ENCODE measurements at places on chromosomes 4 and X.

DNA sequence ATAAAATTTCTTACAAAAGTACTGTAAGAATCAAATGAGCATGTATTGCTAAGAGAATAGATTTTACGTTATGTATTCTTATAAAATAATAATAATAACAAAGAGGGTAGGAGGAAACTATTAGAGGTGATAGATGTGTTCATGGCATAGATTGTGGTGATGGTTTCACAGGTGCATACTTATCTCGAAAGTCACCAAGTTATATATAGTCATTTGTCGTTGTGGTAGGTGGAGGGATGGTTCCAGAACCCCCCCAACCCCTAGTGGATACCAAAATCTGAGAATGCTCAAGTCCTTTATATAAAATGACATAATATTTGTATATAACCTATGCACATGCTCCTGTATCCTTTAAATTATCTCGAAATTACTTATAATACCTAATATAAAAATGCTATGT, 36.7 kb upstream of the H2AZ1 start:
- no peak for DNase-seq

DNA sequence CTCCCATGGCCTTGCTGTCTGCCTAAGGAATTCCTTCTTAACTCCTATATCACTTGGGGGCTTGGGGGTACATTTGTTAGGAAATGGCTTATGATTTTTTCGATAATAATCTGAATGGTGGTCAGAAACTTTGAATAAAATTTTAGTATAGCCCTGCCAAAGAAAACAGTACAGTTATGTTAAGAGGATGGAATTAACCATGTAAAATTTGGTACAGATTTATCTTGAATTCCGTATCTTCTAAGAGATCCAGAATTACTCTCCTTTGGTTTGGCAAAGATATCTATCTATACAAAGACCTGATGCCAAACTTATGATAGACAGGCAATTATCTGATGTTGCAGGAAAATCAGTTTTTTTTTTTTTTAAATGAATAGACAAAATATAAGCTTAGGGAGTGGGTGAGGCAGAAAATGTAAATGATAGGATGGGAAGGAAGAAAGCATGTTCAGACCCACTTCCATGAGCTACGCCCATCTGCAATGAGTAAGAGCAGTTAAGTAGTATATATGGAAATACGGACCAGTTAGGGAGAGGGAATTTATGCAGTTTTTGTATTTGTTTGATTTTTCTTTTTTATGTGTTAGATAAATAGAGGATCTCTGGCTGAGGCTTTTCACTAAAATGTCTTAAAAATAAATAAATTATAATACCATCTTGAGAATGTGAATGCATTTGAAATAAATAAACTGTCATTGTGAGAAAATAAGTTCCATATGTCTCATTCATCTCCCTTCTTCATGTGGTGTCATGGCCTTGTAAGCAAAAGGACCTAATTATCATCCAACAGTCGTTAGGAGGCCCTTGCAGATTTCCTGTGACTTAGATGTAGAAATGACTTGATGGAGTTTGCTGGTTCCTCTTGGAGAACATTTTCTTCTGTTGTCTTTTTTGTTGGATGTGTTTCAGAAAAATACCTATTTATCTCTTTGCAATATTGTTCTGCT, 389.6 kb downstream of the ARHGAP24 start:
- DNase-seq = no peak

DNA sequence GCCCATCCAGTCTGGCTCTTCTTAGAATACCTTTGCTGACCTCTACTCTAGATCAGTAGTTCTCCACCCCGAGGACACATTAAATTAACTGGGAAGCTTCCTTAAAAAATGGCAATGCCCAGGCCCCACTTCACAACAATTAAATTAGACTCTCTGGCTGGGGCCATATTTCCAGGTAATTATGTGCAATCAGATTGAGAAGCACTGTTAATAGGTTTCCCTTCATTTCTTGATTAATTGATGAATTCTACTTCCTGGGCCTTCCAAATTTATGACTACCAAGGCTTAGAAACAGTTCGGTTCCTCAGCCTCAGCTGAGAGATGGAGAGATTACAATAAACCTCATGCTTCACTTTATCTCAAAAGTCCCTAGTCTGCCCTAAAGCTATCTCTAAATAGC, 71.7 kb upstream of the LIMCH1 start:
- no peak for DNase-seq

DNA sequence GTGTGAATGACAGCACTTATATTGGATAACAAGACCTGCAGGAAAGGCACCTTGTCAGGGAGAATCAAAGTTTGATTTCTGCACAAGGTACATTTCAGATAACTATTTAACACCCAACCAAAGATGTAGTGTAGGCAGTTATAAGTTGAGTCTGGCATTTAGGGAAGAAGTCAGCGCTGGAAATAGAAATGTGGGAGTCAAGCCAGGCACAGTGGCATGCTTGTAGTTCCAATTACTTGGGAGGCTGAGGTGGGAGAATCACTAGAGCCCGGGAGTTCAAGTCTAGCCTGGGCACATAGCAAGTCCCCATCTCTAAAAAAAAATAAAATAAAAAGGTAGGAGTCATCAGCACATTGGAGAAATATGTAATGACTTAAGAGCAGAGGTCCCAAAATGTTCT, 295.1 kb downstream of the ZNF674 start:
- DNase-seq = no peak

GRCh38 chrX:18719852-18720251, 12.4 kb downstream of the PPEF1 start:
- no peak for DNase-seq

DNA sequence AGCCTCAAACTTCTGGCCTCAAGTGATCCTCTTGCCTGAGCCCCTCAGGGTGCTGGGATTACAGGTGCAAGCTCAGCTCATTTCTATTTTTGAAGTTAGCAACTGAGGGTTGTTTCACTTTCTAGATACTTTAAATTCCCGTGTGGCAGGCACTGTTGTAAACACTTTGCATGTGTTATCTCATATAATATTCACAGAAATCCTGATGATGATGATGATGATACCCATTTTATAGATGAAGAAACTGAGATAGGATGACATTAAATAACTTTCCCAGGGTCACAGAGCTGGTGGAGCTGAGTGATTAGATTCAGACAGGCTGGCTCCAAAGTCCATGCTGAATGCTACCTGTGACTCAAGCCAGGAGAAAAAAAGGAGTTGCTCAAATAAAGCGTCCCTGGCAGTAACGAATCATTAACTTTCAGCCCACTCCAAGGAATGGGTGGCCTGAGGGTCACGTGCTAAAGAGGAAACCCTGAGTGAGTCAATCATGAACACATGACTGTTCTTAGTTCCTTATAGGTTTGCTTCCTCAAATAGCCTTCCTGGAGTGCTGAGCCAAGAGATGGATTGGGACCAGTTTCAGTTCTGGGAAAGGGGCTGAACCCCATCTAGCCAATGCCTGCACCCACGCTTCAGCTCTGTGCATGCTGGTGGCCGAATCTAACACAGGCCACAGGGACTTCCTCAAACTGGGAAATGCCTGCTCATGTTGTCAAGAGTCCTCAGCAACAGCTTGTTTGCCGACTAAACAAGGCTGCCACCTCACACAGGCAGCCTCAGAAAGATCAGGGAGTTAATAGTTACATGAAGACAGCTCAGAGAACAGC, 52.8 kb downstream of the RBM47 start:
- DNase-seq = no peak

Data from DND-41 (cell line).